ENCODE measurements at places on chromosomes 16 and 17.

DNA sequence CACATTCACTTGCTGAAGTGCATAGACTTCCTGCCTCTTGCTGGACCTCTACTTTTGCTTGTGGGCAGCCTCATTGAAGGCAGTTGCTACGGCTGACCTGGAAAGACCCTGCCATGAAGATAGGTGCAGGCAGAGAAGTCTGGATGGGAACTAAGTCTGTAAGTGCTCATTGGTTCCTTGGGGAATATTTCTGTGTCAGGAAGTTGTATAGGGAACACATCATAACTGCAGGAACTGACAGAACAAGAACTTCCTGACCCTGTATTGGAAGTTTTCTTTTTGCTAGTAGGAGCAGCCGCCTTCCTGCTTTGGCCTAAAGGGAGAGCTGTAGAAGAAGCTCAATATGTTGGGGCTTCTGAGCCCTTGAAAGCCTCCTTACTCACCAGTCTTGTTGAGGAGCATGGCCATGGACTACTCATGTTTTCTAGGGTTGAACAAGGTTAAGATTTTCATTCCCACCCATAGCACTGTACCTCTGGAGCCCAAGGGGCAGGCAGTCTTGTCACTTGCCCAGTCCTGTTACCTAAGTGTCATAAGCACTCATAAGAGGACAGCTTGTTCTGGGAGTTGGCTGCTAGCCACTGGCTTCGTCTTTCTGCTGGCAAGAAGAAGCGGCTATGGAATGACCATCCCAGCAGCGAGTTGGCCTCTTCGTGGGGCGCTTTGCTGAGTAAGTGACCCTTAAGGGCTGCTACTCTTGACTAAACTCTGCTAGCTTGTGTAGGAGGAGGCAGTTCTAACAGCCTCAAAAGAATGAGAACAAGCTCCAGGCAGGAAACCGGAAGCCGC, 7.2 kb downstream of the UBFD1 start:
- no peak for DNase-seq

DNA sequence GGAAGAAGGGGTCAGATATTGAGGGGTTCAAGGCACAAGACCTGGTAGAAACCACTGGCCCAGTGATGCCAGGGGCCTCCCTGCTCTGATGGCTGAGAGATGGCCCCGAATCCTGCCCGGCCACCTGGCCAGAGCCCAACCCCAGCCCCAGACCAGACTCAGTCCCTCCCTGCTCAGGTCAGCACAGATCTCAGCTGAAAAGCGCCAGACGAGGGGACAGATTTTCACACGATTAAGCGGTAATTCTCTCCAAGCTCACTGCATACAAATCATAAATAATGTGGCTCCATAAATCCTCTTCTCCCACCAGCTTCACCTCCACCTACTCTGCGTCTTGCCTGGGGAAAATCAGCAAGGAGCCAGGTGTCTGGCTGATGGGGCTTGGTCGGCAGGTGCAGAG, 57.1 kb downstream of the ENGASE start:
- no peak for DNase-seq

GRCh38 chr17:81950501-81950900, 3.5 kb upstream of the MYADML2 start:
- no peak for DNase-seq

GRCh38 chr17:81846743-81847689, 12.2 kb upstream of the PPP1R27 start:
- no peak for DNase-seq

GRCh38 chr17:73175962-73176565, 11.3 kb downstream of the SSTR2 start:
- no peak for DNase-seq

GRCh38 chr16:23959752-23960072, 123.9 kb downstream of the PRKCB start:
- DNase-seq: no peak

DNA sequence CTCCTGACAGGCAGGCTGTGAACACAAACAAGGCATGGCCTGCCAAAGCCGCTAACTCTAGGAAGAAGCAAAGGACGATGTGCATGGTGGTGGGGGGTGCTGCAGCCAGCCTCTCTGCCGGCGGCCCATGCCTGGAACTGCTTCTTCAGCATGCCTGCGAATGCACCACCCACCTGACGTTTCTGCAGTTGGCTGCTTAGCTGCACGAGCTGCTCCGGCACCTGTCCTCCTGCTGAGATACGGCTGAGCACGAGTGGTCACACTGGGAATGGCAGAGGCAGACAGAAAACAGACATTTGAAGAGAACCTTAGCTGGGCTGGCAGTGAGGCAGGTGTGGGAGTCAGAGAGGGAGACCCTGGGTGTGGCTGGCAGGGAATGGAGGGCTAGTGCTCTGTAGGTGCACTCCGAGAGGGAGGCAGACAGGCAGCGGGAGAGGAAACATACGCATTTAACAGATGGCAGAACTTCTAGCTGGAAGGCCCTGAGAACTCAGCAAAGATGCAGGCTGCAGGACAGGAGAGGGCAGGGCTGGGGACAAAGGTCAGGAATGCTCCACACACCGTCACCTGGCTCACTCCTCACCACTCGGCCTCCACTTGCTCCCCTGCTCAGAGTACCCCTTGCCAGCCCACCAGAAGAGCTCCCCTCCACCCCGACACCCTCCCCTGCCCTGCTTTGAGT, 5.2 kb downstream of the FLCN start:
- no peak for DNase-seq

- no peak for DNase-seq
Observed at GRCh38 chr16:353404-354290, 1.1 kb upstream of the AXIN1 start.

- no peak for DNase-seq
Observed at GRCh38 chr17:79620207-79621038, 9.6 kb upstream of the RBFOX3 start.

GRCh38 chr16:75264999-75265910, 13.8 kb upstream of the BCAR1 start:
- no peak for DNase-seq
